ENCODE measurements at places on chromosomes 1 and 21. TPM values are rescaled to one million over a fixed set of nuclear protein-coding genes. Genes with fewer than 3 reads are reported as not detected.
A peak's percentile ranks its signal among the peaks of the same experiment; 100 is the strongest.

Gene PADI6
- total RNA-seq, result not detected

Gene GPR25
- total RNA-seq, result not detected

GRCh38 chr1:217089361-217090014, 366.3 kb upstream of the ESRRG start:
- peaks cover 32% of the 10 kb centered on the region for H3K4me1 ChIP-seq
- H3K27me3 ChIP-seq, result no peaks in the 10 kb centered on the region
- no peaks in the 10 kb centered on the region for H3K36me3 ChIP-seq
- peak overlapping the region; percentile 50 for H3K4me3 ChIP-seq

GRCh38 chr1:10761503-10762152, 34.8 kb downstream of the CASZ1 start:
- no peak overlapping the region for H3K4me3 ChIP-seq
- no peak for DNase-seq
- H3K27ac ChIP-seq, result no peak overlapping the region
- H3K27me3 ChIP-seq, result no peaks in the 10 kb centered on the region
- peaks cover 11% of the 10 kb centered on the region for H3K36me3 ChIP-seq
- H3K4me1 ChIP-seq, result peaks cover 6% of the 10 kb centered on the region

- H3K4me1 ChIP-seq, result peaks cover 50% of the 10 kb centered on the region
- H3K36me3 ChIP-seq, result no peaks in the 10 kb centered on the region
- H3K4me3 ChIP-seq, result no peak overlapping the region
- H3K27me3 ChIP-seq, result no peaks in the 10 kb centered on the region
- H3K27ac ChIP-seq, result peak overlapping the region; percentile 86
Measured at GRCh38 chr1:245291351-245291750, 136.6 kb downstream of the KIF26B start.

DNA sequence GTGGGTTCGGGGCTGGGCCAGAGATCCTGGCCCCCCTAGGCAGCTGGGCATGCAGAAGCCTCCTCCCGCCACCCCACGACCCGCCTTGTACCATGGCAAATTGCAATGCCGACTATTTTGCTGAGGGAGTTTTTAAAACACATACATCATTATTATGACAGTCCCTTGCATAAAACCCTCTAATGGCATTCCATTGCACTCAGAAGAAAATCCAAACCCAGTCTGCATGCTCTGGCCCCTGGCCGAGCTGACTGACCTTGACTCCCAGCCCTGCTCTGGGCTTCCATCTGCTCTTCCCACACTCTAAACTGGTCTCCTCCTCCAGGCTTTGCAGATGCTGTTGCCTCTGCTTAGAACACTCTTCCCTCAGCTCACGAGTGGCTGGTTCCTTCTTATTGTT, 28.0 kb downstream of the PADI2 start:
- no peak for DNase-seq
- H3K27ac ChIP-seq, result no peak overlapping the region
- H3K4me3 ChIP-seq, result no peak overlapping the region
- H3K36me3 ChIP-seq, result no peaks in the 10 kb centered on the region

DNA sequence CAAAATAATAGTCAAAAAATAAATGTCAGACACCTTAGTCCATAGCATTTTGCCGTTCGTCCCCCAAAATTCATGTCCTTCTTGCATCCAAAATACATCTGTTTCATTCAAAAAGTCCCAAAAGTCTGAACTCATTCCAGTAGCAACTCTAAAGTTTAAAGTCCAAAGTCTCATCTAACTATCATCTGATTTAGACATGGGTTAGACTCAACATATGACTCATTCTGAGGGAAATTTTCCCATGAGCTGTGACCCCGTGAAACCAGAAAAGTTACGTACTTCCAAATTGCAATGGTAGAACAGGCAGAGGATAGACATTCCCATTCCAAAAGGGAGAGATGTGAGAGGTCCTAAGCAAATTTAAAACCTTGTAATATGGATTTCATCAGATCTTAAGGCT, 48.6 kb upstream of the CACHD1 start:
- no peaks in the 10 kb centered on the region for H3K36me3 ChIP-seq
- no peaks in the 10 kb centered on the region for H3K27me3 ChIP-seq
- H3K4me3 ChIP-seq, result no peak overlapping the region

Gene ZFYVE9
- total RNA-seq, result 23.1 TPM

Gene SYTL1
- total RNA-seq, result 14.7 TPM

DNA sequence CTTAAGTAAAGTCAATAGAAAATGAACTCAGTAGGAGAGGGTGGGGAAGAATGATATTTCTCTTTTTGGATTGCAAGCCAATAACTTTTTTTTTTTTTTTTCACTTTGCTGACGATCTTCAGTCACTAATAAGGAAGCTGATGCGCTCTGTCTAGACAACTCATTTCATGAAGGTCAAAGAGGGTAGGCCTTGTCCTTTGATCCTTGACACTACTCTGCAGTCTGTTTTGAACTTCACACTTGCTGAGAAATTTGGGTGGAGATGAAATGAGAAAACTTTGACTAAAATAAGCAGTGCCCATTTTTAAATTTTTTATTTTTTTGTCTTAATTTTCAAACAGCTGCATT, 20.9 kb upstream of the PLXNA2 start:
- H3K27me3 ChIP-seq, result no peaks in the 10 kb centered on the region
- no peaks in the 10 kb centered on the region for H3K36me3 ChIP-seq
- no peak overlapping the region for H3K4me3 ChIP-seq
- H3K27ac ChIP-seq, result no peak overlapping the region

- peak overlapping the region; percentile 100 for H3K27ac ChIP-seq
- peak; percentile 20 for DNase-seq
- peaks cover 22% of the 10 kb centered on the region for H3K4me1 ChIP-seq
- peaks cover 10% of the 10 kb centered on the region for H3K36me3 ChIP-seq
- peak overlapping the region; percentile 97 for H3K4me3 ChIP-seq
- H3K27me3 ChIP-seq, result no peaks in the 10 kb centered on the region
Measured at GRCh38 chr1:226061068-226061840, 1.3 kb upstream of the H3-3A start.

GRCh38 chr1:118322331-118322730, 137.3 kb upstream of the SPAG17 start:
- DNase-seq, result no peak
- H3K4me3 ChIP-seq, result no peak overlapping the region
- no peaks in the 10 kb centered on the region for H3K27me3 ChIP-seq

DNA sequence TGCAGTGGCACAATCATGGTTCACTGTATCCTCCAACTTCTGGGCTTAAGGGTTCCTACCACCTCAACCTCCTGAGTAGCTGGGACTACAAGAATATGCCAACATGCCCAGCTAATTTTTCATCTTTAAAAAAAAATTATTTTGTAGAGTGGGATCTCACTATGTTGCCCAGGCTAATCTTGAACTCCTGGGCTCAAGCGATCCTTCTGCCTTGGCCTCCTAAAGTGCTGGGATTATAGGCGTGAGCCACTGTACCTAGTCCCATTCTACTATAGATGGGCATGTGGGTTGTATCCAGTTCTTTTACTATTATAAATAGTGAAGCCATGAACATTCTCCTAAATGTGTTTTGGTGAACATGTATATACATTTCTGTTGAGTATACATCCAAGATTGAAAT, 57.9 kb upstream of the PAXBP1 start:
- no peaks in the 10 kb centered on the region for H3K4me1 ChIP-seq
- no peak for DNase-seq
- H3K36me3 ChIP-seq, result no peaks in the 10 kb centered on the region
- H3K27ac ChIP-seq, result no peak overlapping the region

- DNase-seq, result no peak
- H3K4me1 ChIP-seq, result no peaks in the 10 kb centered on the region
- no peaks in the 10 kb centered on the region for H3K36me3 ChIP-seq
- H3K27me3 ChIP-seq, result no peaks in the 10 kb centered on the region
- H3K27ac ChIP-seq, result no peak overlapping the region
Measured at GRCh38 chr1:152067150-152067549, 21.7 kb downstream of the TCHHL1 start.

GRCh38 chr21:26391166-26391565, 181.9 kb downstream of the CYYR1 start:
- H3K4me3 ChIP-seq, result no peak overlapping the region
- no peaks in the 10 kb centered on the region for H3K27me3 ChIP-seq
- peaks cover 9% of the 10 kb centered on the region for H3K4me1 ChIP-seq
- no peak for DNase-seq
- H3K36me3 ChIP-seq, result no peaks in the 10 kb centered on the region

GRCh38 chr1:198672124-198672523, 33.3 kb downstream of the PTPRC start:
- no peak overlapping the region for H3K27ac ChIP-seq
- H3K27me3 ChIP-seq, result no peaks in the 10 kb centered on the region
- H3K4me3 ChIP-seq, result no peak overlapping the region
- peaks cover 3% of the 10 kb centered on the region for H3K4me1 ChIP-seq
- H3K36me3 ChIP-seq, result no peaks in the 10 kb centered on the region

Gene PRDM16
- 55.8 TPM for total RNA-seq

GRCh38 chr1:22291494-22291893, 148.6 kb upstream of the WNT4 start:
- no peak overlapping the region for H3K27ac ChIP-seq
- no peaks in the 10 kb centered on the region for H3K36me3 ChIP-seq
- no peaks in the 10 kb centered on the region for H3K27me3 ChIP-seq
- H3K4me3 ChIP-seq, result no peak overlapping the region
- no peaks in the 10 kb centered on the region for H3K4me1 ChIP-seq

GRCh38 chr1:198903621-198904020, 264.8 kb downstream of the PTPRC start:
- no peaks in the 10 kb centered on the region for H3K4me1 ChIP-seq
- no peaks in the 10 kb centered on the region for H3K27me3 ChIP-seq
- no peak overlapping the region for H3K27ac ChIP-seq
- no peak for DNase-seq

DNA sequence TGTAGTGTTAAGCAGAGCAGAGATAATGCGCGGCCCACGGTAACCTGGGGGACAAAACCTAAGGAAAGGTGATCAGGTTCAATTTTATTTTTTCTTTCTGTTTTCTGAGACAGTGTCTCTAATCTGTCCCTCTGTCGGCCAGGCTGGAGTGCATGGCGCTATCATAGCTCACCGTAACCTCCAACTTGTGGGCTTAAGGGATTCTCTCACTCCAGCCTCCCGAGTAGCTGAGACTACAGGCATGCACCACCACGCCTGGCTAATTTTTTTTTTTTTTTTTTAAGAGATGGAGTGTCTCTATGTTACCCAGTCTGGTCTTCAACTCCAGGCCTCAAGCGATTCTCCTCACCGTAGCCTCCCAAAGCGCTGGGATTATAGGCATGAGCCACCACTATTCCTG, 724 bp upstream of the ANKRD35 start:
- H3K4me3 ChIP-seq, result peak overlapping the region; percentile 46
- H3K36me3 ChIP-seq, result no peaks in the 10 kb centered on the region
- H3K27ac ChIP-seq, result no peak overlapping the region
- peaks cover 26% of the 10 kb centered on the region for H3K27me3 ChIP-seq
- H3K4me1 ChIP-seq, result peaks cover under 1% of the 10 kb centered on the region

DNA sequence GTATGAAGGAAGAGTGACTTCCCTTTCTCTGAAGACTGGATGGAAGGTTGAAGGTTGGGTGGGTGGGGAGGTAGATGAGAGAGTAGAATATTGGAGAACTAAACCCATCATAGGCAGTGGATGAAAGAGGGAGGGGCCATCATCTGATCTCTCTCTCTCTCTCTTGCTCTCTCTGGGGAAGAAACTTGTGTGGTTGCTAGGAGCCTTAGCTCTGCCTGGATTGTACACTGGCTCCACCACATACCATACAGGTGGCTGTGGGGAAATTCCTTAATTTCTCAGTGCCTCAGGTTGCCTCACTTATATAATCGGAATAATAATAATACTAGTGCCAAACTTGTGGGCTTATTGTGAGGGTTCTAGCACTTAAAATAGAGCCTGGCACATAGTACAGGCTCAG, 9.5 kb downstream of the XCL1 start:
- H3K4me1 ChIP-seq, result peaks cover 6% of the 10 kb centered on the region
- H3K36me3 ChIP-seq, result no peaks in the 10 kb centered on the region
- H3K27ac ChIP-seq, result no peak overlapping the region

- no peak overlapping the region for H3K27ac ChIP-seq
- H3K27me3 ChIP-seq, result no peaks in the 10 kb centered on the region
- no peak for DNase-seq
- H3K4me1 ChIP-seq, result no peaks in the 10 kb centered on the region
Measured at GRCh38 chr1:70234733-70235132, 13.6 kb downstream of the SRSF11 start.

Gene KCNT2
- total RNA-seq, result 5.0 TPM

GRCh38 chr1:150233359-150234308, 2.3 kb downstream of the ANP32E start:
- DNase-seq, result no peak
- H3K4me3 ChIP-seq, result peak overlapping the region; percentile 96

GRCh38 chr1:55046871-55047270, 7.5 kb downstream of the PCSK9 start:
- H3K27me3 ChIP-seq, result peaks cover 7% of the 10 kb centered on the region
- H3K4me3 ChIP-seq, result no peak overlapping the region
- H3K4me1 ChIP-seq, result no peaks in the 10 kb centered on the region
- DNase-seq, result no peak

GRCh38 chr1:53693339-53693738, 45.6 kb downstream of the GLIS1 start:
- no peaks in the 10 kb centered on the region for H3K4me1 ChIP-seq
- no peaks in the 10 kb centered on the region for H3K27me3 ChIP-seq
- H3K36me3 ChIP-seq, result no peaks in the 10 kb centered on the region
- peak; percentile 8 for DNase-seq
- H3K27ac ChIP-seq, result no peak overlapping the region

Gene MARK1
- 24.6 TPM for total RNA-seq

- H3K27ac ChIP-seq, result peak overlapping the region; percentile 97
- H3K36me3 ChIP-seq, result peaks cover 46% of the 10 kb centered on the region
- DNase-seq, result peak; percentile 64
- H3K4me1 ChIP-seq, result peaks cover 73% of the 10 kb centered on the region
- H3K27me3 ChIP-seq, result no peaks in the 10 kb centered on the region
Measured at GRCh38 chr1:116382321-116382720, 9.3 kb downstream of the ATP1A1 start.

Gene GPR153
- 32.7 TPM for total RNA-seq

GRCh38 chr1:182446033-182446669, 3.8 kb upstream of the RGSL1 start:
- no peaks in the 10 kb centered on the region for H3K27me3 ChIP-seq
- peak; percentile 70 for DNase-seq
- H3K36me3 ChIP-seq, result no peaks in the 10 kb centered on the region
- H3K4me3 ChIP-seq, result no peak overlapping the region

- H3K36me3 ChIP-seq, result no peaks in the 10 kb centered on the region
- H3K4me3 ChIP-seq, result no peak overlapping the region
- H3K27ac ChIP-seq, result no peak overlapping the region
- peaks cover 5% of the 10 kb centered on the region for H3K4me1 ChIP-seq
- no peaks in the 10 kb centered on the region for H3K27me3 ChIP-seq
- no peak for DNase-seq
Measured at GRCh38 chr1:117810553-117810952, 118.9 kb downstream of the GDAP2 start.

Gene KLF17
- total RNA-seq, result not detected

Gene HSD3B1
- 0.27 TPM for total RNA-seq

Gene C1orf210
- total RNA-seq, result not detected

- H3K27ac ChIP-seq, result no peak overlapping the region
- DNase-seq, result peak; percentile 67
- no peaks in the 10 kb centered on the region for H3K27me3 ChIP-seq
- H3K4me3 ChIP-seq, result no peak overlapping the region
Measured at GRCh38 chr1:94093996-94094395, 27.0 kb downstream of the ABCA4 start.
